ENCODE measurements at places on chromosomes 7 and 10. TPM values are rescaled to one million over a fixed set of nuclear protein-coding genes. Genes with fewer than 3 reads are reported as not detected.

- DNase-seq, result no peak
These were observed 315.3 kb downstream of the HPSE2 start for GRCh38 chr10:98920360-98920759.

DNA sequence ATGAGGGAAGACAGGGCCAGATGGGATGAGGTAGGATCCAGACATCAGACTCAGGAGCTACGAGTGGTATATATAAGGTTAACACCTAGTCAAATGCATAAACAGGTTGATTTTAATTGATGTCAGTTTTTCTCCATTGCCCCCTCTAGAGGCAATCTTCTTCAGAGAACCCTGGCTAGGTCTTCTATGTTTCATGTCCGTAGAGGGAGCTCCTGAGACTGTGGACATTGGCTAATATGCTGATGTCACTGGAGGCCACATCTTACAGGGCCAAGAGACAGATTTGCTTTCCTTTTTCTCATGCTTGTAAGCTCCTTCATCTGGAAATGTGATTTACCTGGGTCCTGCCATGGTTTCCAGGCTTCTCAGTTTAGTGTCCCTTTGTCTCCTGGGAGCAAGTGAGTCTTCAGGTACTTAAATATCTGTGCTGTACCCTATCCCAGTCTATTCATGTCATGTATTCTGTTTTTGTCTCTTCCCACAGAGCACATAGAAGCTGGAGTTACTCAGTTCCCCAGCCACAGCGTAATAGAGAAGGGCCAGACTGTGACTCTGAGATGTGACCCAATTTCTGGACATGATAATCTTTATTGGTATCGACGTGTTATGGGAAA lies 161.6 kb upstream of the PRSS1 start:
- DNase-seq, result no peak

Gene AKR1D1
- total RNA-seq, result not detected

DNA sequence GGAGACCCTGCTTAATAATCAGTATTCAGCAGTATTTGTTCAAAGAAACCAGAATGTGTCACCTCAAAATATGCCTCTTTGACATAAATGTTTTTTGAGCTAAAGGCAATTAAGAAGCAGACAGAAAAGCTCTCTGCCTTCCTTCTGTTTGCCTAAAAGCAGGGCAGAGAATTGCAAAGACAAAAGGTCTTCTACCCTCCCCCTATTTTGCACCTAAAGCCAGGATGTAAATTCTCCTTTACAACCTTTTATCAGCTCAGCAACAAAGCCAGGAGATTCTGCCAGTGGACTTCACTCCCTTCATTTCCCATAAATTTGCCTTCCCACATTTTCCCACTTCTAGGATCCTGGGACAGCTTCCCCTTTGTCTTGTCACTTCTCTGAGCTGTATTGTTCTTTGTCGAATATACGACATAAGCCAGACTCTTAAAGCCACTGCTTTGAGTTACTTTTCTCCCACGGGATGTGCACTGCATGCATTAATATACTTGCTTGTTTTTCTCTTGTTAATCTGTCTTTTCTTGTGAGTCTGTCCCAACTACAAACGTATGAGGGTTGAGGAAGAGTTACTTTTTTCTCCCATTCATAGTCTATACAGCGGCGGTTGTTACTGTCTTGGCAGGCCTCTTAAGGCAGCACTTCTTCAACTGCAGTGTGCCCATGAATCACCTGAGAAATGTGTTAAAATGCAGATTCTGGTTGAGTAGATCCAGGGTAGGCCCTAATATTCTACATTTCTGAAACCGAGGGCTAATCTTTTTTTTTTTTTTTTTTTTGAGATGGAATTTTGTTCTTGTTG lies 48.2 kb downstream of the ST8SIA6 start:
- DNase-seq, result no peak

Gene KAZALD1
- 12.1 TPM for total RNA-seq

Gene HOXA7
- not detected for total RNA-seq

Gene CPVL
- 86.9 TPM for total RNA-seq

Gene GPR85
- 4.6 TPM for total RNA-seq

Gene STAMBPL1
- total RNA-seq, result 2.9 TPM

Gene TMEM178B
- 15.2 TPM for total RNA-seq

Gene TAS2R41
- not detected for total RNA-seq

DNA sequence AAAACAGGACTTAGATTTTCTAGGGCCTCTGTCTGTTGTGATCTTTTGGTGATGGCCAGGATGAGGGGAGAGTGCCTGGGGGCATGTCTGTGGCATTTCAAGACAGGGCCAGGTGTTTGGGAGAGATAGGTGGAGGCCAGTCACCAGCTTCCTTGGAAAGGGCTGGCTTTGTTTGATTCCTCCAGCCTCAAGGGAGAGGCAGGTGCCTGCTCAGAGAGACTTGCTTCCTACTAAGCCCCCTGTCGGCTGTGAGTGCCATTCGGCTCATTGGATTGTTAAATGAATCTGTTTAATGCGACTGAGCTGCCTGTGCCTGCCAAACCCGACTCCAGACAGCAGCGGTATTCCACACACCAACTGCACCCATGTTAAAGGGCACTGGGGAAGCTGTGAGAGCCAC lies 304.1 kb upstream of the COBL start:
- DNase-seq, result no peak

- DNase-seq, result no peak
These were observed 9.3 kb downstream of the OLAH start for GRCh38 chr10:15053061-15053460.

Gene SFTPA2
- total RNA-seq, result 0.11 TPM

- DNase-seq, result no peak
These were observed 359.2 kb downstream of the PHF14 start for GRCh38 chr7:11332865-11333228.

Gene PSD
- 1.7 TPM for total RNA-seq

Gene IRF5
- total RNA-seq, result 1.6 TPM

GRCh38 chr7:150358988-150359621 lies 9.5 kb upstream of the REPIN1 start:
- DNase-seq, result no peak

- DNase-seq, result no peak
These were observed 85.2 kb downstream of the ZRANB1 start for GRCh38 chr10:125026974-125027735.

GRCh38 chr7:111568419-111568818 lies 6.1 kb upstream of the IMMP2L start:
- no peak for DNase-seq
